Temporal lobe (tissue), 4 donors: ENCODE measurements at places on chromosomes 3 and 15. TPM values are rescaled to one million over a fixed set of nuclear protein-coding genes. Genes with fewer than 3 reads are reported as not detected.

VWA5B2 gene
- 1.7 TPM for total RNA-seq

DNAH1 gene
- 1.7 TPM for total RNA-seq

PODXL2 gene
- total RNA-seq: 178 TPM

UROC1 gene
- total RNA-seq: not detected

CCDC13 gene
- 2.7 TPM for total RNA-seq

C3orf85 gene
- not detected for total RNA-seq

TCTA gene
- 9.3 TPM for total RNA-seq
